ENCODE measurements at places on chromosomes 11 and 22. TPM values are rescaled to one million over a fixed set of nuclear protein-coding genes. Genes with fewer than 3 reads are reported as not detected.

GRCh38 chr11:60056349-60056969 is at the start of gene MS4A3:
Gene MS4A3, plus strand, starts transcription at chr11:60056665. Its CDS starts 4,496 bp downstream, at chr11:60061161.
- no peak for DNase-seq

DNA sequence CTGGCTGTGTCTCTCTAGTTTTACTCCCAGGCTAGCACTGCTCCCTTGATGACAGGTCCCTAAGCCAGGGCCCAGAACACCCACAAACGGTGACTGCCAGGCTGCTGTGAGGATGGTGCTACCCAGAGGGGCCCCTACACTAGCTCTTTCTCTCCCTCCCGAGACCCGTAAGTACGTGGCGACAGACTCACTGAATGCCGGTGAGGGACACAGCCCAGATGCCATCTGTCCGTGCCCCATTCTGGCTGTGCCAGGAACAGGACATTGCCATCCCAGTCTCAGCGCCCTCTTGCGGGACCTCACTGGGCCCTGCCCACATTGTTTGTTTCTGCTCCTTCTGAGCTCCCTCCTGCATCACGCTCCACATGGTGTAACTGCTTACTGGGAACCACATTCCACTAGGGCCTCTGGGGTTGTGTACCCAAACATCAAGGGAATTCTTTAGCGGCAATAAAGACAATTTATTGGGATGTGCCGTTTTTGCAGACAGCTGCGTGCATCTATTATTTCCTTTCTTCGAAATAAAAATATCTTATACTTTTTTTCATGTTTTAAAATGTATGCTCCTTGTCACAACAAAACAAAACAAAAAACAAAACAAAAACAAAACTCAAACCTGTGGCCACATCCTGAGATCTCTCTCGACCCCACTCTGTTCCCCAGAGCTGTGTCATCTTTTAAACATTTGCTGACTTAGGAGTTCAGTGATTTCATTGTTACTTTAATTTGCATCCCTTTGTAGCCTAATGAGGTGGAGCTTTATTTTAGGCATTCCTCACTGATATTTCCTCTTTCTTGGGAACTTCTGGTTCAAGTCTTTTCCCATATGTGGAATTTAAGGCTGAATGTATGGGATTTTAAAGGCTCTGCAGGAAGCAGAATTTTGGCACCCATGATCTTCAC is 4.4 kb upstream of the TPCN2 start:
- DNase-seq = no peak

NECTIN1 gene
- 5.6 TPM for total RNA-seq

DNA sequence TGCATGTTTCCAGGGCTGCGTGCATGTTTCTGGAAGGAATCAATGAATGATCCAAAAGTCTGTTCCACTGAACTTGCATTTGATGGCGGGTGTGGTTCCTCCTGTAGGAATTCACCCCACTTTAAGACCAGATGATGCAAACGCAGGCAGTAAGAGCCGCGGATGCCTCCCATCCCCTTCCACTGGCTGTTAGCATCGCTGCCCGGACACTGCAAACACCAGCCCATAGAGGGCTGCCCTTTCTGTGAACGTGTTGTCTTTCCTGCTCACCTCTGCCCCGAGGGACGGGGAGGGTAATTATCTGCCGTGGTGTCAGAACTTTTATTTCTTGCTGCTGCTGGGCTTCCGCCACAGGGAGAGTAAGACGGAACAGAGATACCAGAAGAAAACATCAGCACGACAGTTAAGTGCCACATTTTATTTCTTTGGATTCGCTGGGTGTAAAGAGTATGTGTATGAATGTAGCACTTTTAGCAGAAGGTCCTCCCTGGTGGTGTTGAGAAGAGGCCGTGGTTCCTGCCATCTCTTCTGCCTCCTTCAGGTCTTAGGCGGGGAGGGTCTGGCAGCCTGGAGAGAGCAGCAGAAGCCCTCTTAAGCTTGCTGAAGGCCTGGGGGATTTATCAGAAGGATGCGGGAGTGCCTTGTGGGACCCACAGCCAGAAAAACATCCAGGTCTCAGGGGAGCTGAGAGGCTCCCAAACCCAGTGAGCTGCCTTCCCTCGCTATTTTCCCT is 53.2 kb upstream of the NECTIN1 start:
- DNase-seq = no peak

DNA sequence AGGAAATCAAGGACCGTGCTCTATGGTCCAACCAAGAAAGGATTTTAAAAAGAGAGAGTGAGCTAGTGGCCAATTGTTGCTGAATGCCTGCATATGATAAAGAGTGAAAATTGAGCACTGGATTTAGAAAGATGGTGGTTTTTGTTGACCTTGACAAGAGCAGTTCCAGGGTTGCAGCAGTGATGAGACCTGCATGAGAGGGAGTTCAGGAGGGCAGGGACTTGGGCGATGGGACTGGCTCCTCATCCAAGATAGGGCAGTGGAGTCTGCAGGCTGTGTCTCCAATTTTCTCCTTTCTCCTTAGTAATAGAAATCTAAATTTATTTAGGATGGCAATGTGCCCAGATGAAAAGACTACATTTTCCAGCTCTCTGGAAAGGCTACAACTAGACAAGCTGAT is 94.0 kb upstream of the B3GAT1 start:
- DNase-seq = no peak

GRCh38 chr11:7612056-7612660 is 61.1 kb downstream of the CYB5R2 start:
- DNase-seq = no peak

DNA sequence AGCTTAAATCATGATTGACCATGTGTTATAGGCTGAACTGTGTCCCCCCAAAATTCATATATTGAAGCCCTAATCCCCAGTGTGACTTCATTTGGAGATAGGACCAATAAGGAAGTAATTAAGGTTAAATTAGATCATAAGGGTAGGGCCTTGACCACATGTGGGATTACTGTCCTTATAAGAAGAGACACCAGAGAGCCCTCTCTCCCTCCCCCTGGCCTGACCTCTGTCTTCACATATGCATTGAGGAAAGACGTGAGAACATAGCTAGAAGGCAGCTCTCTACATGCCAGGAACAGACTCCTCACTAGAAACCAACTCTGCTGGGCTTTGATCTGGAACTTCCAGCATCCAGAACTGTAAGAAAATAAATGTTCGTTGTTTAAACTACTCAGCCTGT is 13.6 kb upstream of the NUP50 start:
- no peak for DNase-seq

DNA sequence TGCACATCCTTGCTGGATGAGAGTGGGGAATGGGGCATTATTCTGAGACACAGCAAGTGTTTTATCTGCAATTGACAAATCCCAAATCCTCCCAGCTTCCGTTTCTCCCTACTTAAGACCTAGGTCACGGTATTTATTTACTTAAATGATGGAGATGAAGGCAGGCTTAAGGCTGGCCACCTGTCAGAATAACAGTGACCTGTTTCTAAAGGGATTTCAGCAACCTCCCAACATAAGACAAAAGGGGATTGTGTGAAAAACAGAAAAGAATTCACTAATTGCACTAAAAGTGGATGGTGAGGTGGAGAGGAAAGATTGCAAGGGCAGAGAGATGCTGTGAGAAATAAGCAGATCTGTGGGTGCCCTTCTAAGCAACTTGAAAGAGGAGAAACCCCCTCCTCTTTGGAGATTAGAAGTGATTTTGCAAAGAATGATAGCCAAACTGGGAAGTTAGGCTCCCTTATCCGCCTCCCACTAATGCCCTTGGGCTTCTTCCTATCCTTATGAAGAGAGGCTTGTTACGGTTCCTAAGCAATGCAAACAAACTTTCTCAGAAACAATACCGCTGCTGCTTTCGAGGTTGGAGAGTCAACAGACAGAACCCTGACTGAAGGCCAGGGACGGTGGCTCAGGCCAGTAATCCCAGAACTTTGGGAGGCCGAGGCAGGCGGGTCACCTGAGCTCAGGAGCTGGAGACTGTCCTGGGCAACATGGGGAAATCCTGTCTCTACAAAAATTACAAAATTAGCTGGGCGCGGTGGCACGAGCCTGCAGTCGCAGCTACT is 84.3 kb downstream of the ARL14EP start:
- DNase-seq = no peak

DNA sequence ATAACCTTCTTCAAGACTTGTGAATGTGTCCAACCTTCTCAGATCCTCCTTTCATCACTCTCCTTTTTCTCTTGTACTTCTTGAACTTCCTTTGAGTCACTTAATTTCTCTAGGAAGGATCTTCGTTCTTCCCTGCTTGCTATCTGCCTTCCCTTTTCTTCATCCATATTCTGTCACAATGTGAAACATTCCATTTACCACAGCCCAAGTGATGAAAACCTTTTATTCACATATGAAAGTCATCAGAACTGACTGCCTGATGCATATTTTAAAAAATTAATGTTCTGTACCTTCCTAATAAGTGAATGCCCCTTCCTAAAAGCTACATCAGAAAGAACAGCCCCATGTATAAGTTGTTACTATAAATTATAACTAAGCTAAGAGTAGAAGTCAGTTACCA is 520.4 kb upstream of the LUZP2 start:
- DNase-seq = no peak

DNA sequence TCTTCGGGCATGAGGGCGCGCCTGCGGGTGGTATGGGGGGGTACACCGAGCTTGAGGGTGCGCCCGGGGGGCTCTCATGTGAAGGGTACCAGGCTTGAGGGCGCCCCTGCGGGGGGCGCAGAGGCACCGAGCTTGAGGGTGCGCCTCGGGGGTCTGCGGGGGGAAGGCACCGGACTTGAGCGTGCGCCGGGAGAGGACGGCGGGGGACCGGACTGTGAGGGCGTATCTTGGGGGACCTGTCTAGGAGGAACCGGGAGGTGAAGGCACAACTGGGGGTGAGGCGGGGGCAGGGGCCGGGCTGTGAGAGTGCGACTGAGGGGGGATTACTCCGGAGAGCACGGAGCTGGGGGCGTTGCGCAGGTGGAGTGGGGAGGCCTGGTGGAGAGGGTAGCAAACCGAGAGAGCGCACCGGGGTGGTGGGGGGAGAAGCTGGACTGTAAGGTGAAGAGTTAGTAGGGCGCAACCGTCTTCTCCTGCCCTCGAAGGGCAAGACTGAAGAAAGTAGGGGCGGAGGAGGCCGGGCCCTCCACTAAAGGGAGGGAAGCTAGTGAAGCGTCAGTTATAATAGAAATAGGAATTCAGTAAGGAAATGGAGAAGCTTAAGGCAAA is 1.1 kb upstream of the DDX6 start:
- peak; percentile 29 for DNase-seq

DNA sequence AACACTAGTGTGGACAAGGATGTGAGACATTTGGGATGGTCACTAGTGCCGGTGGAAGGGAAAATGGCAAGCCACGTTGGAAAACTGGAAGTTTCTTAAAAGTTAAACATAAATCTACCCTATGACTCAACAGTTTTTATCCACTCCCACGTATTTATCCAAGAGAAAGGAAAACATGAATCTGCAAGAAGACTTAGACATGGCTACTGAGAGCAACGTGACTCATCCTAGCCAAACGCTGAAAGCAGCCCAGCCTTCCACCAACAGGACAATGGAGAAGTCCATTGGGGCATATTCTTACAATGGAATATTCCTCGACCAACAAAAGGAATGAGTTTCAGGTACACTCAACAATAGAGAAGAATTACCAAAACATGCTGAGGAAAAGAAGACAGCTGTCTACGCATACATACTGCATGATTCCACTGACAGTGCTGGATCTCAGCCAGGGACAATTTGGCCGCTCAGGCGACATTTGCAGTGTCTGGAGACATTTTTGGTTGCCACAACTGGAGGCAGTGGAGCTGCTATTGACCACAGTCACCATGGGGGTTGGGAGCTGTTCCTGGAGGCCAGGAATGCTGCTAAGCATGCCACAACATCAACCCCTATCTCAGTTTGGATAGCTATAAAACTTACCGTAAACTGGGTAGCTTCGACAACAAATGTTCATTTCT is 21.2 kb downstream of the SYT13 start:
- no peak for DNase-seq

PANX1 gene
- total RNA-seq = 18.1 TPM
